Neural progenitor cell (in vitro differentiated cells): ENCODE measurements at places on chromosomes 11 and 22. TPM values are rescaled to one million over a fixed set of nuclear protein-coding genes. Genes with fewer than 3 reads are reported as not detected.

- DNase-seq = no peak
These were observed at the start of gene MORC2 for GRCh38 chr22:30968015-30968923. Gene MORC2 (minus strand): TSS chr22:30968774. CDS start chr22:30967889, 885 bp downstream.

DNA sequence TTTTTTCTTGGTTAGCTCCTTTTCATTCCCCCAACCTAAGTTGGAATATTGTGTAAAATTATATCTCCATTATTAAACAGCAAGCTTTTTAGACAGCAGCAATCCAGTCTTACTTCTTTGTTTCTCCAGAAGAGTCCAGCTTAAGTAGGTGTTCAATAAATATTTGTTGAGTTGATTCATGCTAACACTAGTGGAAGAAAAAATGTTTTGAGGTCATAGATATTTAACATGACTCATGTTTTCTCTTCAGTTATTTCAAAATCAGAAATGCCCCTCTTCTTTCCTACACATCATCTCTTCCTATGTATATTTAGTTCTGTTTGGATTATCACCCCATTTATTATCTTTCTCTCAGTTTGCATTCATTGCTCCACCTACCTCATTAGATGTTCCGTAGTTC, 20.3 kb downstream of the CCDC83 start:
- DNase-seq = no peak

DNA sequence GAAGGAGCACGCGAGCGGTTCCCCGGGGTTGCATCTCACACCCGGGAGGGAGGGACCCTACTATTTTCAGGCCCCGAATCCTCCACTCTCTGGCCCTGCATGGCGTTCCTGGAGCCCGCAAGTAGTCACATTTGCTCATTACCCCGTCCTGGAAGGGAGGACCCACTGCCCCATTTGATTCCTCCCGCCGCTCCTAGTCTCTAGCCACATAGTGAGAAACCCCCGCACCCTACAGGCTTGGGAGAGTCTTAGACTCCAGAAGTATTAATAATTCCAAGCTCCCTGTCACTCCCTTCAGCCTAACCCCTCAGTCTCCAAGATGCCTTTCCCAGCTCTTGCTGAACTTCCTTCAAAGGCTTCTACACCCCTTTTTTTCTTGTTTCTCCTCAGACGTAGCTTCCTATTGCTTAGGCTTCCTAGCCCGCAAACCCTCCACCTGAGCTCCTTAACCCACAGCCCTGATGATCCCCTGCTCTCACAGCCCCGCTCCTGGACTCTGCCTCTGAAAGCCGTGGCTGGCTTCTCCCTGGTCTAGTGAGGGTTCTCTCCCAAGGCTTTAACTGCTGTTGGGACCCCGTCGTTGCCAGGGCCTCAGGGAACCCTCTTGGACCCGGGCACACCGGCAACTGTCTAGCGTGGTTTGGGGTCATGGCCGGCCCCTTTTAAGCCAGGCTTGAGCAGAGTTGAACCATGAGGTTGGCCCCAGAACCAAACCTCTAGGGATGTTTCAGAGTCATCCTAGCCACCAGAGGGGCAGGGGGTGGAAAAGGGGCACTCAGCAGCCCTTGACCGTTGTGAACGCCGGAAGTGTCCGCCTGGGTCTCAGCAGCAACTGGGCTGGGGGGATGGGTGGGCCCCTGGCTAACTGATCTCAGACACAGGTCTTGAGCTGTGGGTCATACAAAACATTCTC, 862 bp downstream of the GGA1 start:
- DNase-seq = no peak

Gene TSGA10IP
- 3.0 and 7.3 TPM in 2 replicates for total RNA-seq

DNA sequence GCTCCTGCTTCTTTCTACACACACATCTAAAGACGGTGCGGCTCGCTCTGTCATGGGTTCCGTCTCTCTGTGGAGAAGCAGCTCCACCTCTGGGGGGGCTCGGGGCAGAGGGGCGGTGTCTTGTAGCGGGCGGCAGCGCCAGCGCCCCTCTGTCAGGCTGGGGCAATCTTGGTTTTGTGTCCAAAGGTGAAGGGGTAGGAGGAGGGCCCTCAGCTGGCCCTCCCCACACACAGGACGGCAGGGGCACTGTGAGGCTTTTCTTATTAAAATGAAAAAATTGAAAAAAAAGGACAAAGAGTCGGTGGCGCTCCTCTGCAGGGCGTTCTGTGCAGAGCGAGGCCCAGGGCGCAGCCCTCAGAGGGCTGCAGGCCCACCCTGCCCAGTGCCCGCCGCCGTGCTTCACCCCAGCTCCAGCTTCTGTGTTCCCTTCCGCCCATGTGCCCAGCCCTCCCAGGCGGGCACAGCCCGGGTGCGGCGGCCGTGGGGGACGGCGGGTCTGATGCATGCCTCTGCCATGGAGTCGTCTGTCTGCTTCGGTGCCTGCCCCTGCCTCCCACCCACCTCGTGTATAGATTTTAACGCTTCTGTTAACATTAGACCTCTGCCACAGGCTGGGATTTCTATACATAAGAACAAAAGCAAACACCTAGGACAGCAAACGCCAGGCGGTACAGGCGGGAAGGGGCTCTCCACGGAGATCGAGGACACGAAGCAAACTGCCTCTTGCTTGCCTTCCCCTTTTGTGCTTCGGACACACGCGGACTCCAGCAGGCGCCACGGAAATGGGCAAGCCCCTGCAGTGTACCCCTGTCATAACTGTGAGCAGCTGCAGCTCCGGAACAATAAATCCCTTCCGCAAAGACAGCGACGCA, 24.5 kb downstream of the MOB2 start:
- DNase-seq = no peak

Gene EMID1
- total RNA-seq = 6.7 and 17.7 TPM in 2 replicates

DNA sequence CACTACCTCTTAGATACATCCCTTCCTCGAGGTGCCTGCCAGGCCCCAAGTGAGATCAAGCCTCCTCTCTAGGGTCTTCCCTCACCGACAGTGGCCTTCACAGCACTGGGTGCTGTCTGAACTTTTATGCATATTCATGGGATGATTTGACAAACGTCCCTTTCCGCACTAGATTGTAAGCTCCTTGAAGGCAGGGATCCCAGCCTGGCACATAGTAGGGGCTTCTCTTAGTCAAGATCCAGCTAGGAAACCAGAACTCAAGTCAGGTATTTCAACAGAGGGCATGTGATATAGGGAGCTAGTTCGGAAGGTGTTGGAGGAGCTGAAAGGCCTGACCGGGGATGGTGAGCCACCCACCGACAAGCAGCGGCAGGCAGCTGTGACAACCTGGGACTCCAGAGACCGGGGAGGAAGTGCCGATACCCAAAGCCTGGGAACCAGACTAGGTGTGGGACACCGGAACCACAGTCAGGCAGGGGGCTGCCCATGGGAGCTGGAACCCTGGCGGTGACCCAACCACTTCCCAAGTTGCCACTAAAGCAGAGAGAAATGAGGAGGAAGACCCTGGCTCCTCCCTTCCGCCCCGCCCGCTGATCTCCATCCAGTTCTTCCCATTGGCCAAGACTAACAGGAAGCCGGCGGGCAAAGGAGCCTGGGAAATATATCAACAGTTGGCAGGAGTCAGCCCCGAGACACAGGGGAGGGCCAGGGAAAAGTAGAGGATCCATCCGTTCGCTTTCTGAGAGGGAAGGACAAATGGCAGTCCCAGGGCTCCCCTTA, 39.8 kb upstream of the CD82 start:
- no peak for DNase-seq

GRCh38 chr11:123051634-123052033, 10.3 kb downstream of the HSPA8 start:
- no peak for DNase-seq

- DNase-seq = no peak
These were observed 30.6 kb downstream of the MUC6 start for GRCh38 chr11:1005928-1006327.

DNA sequence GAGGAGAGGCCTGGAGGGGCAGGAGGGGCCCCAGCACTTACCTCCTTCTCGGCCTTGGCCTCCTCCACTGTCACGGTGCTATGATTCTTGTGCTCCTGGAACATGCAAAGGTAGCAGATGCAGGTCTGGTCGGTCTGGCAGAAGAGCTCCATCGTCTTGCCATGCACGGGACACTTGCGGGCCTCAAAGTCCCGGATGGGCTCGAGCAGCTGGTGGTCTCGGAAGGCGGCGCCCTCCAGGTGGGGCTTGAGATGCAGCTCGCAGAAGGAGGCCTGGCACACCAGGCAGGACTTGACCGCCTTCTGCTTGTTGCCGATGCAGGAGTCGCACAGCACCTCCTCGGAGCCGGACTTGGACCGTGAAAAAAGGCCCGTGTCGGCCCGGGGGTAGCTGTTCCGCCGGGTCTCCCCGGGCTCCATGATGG, 714 bp downstream of the TRIM29 start:
- no peak for DNase-seq

DNA sequence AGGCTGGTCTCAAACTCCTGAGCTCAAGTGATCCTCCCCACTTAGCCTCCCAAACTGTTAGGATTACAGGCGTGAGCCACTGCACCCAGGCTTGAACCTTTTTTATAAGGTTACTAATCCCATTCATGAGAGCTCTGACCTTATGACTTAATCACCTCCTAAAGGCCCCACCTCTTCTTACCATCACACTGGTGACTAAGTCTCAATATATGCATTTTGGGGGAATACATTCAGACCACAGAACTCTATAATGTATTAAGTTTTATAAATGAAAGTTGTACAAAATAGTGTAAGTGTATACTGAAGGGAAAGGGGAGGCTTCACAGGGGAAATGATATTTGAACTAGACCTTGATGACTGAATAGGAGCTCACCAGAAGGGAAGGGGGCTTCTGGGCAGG, 28.4 kb upstream of the RBFOX2 start:
- no peak for DNase-seq

Gene SAA2
- total RNA-seq = not detected in 2 replicates

DNA sequence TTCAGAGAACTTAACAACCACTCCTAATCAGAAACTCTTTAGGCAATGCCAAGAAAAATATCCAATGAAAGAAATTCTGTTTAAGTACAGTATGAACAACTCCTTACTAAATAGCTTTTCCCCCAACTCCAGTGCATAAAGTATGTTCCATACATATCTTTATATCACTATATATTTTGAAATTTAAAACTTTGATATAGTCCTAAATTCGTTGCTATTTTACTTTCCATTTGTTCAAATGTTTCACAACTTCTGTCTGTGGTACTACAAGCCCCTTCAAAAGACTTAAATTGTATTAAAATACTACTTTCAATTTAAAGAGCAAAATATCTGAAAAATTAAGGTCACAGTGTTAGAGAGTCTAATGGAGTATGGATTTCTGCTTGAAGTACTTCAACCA, 52.6 kb downstream of the STK33 start:
- DNase-seq = no peak

DNA sequence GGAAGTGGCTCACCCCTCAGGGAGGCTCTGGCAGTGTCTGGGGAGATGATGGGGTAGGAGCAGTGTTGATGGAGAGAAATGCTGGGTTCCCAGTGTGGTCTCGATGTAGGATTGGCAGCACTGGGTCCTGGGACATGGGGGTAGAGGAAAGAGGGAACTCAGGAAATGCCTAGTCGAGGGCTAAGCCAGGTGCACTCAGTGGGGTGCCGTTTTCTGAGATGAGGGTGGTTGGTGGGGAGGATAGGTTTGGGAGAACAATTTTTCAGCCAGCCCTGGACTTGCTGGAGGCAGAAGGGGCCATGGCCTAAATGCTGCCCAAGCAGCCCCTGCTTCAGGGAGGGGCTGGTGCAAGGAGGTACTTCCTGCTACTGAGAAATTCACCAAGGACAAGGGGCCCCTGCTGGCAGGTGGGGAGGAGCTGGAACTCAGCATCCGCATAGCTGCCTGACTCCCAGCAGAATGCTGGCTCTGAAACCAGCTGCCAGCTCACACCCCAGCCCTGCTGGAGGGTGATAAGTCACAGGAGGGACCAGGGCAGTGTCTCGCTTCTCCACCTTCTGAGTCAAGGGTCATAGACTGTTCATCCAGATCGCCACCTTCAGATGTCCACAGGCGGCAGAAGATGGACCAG, 6.0 kb downstream of the CCDC157 start:
- no peak for DNase-seq

Gene WBP2NL
- not detected in 2 replicates for total RNA-seq

DNA sequence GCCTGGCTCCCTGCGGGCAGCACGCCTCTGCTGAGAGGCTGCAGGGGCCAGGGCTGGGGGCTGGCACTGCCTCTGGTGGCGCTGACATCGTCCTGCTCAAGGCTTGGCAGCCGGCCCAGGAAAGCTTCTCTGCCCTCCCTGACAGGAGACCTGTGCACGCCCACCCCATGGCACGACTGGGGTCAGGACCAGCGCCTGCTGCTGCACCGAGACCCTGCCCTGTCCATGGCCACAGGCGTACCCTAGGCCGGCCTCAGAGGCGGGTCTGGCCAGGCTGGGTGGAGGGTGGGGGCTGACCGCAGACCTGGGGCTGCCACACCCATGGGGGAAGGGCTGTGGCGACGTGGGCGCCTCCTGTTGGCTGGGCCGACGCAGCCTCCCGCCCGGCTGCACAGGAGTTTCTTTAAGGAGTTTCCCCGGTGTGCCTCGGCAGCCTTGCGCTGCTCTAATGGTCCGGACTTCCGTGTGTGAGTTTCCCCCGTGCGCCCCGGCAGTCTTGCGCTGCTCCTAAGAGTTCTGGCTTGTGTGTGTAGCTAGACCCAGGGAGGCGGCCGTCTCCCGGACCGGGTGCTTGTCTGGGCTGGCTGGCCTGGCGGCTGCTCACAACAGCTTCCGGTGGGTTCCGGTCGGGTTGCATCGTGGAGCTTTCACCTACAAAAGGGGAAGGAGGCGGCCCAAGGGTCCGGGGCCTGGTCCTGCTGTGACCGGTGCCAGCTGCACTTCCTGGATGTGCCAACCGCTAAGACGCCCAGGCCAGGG, 4.6 kb downstream of the TRABD start:
- DNase-seq = peak; percentile 68

DNA sequence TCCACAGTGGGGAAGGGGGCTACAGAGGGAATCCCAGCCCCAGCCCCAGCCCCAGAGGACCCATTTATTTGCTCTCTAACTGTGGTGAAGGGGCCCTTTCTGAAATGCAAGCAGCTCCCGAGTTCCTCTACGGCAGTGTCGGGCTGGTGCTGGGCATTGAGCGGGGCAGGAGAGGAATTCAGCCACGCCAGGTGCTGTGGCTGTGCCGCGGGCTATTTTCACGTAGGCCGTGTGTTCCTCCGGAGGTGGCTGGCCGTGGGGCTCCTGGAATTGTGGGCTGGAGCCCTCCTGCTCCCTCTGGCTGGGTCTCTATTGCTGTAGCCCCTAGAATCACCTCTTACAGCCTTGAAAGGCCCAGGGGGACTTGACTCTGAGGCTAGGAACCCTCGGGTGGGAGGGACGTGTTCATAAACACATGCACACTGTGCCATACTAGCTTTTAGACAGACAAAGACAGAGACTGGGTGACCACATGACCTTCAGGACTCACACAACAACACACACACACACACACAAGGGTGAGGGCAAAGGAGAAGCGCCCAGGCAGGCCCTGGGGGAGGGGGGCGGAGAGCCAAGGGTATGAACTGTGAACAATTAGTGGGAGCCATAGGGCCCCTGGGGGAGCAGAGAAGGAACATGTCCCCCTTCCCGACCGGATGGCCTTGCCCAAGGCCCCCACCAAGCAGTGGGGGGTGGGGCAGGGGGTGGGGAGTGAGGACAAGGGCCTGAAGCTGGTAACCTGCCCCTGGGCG, 48.4 kb upstream of the SYT7 start:
- DNase-seq = no peak
